Upper lobe of left lung (tissue), 6 donors: ENCODE measurements at places on chromosomes 4 and X. TPM values are rescaled to one million over a fixed set of nuclear protein-coding genes. Genes with fewer than 3 reads are reported as not detected.

Gene GSX2
- not detected for total RNA-seq

Gene CT47B1
- not detected for total RNA-seq

DNA sequence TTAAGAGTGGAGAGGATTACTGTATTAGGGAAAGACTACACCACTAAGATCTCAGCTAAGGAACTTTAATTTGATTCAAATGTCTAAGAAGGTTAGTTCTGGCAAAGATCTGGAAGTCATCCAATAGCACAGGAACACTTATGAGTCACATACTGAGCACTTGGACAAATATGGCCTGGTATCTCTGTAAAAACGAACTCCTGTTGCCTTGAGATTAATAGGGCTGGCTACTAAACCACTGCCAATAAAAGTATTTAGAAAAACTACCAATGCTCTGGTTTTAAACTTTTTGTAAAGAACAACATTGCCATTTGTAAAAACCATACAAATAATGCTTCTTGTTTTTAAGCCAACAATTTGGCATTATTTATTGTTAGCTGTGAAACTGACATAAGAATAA lies 70.5 kb downstream of the SEC24D start:
- no peak for DNase-seq

Gene SPANXB1
- not detected for total RNA-seq

Gene ADH6
- total RNA-seq = 0.31 TPM

Gene NAA10
- total RNA-seq = 86.4 TPM
